Suppressor macrophage treated with lipopolysaccharide for 1 hour (primary cell): ENCODE measurements at places on chromosomes 16 and 17.

DNA sequence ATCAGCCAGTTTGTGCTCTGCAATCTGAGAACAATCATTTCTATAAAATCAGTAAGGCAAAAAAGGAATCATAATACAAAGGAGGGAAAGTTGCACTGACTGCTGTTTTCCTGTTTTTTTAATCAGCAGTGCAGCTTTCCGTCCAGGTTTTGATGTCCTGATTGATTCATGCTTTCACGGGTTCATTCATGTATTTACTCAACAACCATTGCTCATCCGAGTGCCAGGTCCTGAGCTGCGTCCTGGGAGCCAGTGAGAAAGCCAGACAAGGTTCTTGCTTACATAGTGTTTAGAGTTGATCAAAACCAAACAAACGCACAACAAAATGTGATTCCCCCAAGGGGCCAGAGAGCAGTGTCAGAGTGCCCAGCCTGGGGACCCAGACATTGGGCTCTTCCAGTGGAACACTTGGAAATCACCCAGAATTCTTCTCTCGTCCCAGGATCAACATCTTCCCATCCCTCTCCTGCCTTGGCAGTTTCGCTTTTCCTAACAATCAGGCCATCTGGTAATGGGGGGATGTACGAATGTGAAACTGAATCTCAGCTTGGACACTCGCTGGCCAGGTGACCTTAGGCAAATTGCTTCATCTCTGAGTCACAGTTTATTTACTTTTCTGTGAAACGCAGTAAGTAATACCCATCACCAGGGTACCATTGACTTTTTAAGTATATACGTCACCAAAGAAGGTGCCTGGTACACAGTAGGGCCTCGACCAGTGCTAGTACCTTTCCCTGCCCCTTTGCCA is 13.3 kb upstream of the C1QL1 start:
- no peak for DNase-seq

- no peak for DNase-seq
These were observed 2.6 kb upstream of the CHAD start for GRCh38 chr17:50471009-50471905.

- no peak for DNase-seq
These were observed 26.0 kb upstream of the IRX3 start for GRCh38 chr16:54312502-54312991.

DNA sequence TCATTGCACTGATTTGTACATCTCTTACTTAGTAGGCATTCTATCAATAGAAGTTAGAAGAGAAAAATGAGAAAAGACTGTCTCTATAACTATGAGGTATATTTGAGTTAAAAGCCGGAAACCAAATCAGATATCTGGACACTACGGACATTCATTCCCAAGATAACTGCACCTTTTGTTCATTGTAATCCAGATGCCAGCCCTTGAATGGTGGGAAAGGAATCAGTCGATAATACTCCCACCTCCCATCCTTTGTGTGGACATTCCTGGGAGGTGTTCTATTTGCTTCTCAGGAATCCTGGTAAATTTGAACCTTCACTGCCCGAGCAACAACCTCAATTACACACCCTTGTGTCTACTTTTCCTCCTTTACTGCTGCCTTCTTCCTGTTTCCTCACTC is 225.2 kb downstream of the CHD9NB start:
- DNase-seq = no peak

- no peak for DNase-seq
These were observed 121.7 kb downstream of the HIC1 start for GRCh38 chr17:2176499-2177169.

GRCh38 chr17:3974980-3975379 is 10.7 kb upstream of the ATP2A3 start:
- no peak for DNase-seq

DNA sequence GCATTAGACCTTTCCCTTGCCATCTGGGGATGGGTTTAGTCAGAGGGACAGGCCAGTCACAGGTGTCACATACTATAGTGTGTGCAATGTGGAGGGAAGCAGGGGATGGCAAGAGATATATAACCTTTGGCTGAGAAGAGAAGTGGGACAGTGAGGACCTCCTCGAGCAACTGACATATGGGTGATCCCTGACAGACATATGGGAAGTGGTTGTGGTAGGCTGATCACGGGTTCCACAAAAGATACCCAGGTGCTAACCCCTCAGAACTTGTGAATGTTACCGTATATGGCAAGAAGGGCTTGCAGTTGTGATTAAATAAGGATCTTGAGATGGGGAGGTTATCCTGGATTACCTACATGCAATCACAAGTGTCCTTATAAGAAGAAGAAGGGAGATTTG is 188.1 kb upstream of the MPHOSPH6 start:
- DNase-seq = no peak

- DNase-seq = no peak
These were observed 408.6 kb downstream of the HAPSTR1 start for GRCh38 chr16:9499941-9500593.

GRCh38 chr16:23434380-23434779 is 18.6 kb downstream of the COG7 start:
- peak; percentile 72 for DNase-seq

GRCh38 chr16:54116124-54116655 is 170.4 kb downstream of the IRX3 start:
- no peak for DNase-seq

DNA sequence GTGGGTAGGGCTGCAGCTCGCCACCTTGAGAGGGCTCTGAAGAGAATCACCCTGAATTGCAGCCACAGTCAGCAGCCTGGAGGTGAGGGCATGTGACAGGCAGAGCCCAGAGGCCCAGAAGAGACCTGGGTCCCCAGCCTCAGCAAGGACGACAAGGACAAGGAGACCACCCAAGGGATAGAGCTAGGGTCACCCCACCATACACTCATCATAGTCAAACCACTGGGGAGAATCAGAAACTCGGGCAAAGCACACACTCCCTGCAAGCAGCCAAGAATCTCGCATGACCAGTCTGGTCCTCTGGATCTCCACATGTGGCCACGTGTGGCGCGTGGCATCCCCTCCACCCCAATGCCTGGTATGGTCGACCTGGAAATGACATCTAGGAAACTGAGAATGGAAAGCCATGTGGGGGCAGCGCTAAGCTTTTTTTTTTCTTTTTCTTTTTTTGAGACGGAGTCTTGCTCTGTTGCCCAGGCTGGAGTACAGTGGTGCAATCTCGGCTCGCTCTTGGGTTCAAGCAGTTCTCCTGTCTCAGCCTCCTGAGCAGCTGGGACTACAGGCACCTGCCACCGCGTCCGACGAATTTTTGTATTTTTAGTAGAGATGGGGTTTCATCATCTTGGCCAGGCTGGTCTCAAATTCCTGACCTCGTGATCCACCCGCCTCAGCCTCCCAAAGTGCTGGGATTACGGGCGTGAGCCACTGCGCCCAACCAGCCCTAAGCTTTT is 4.6 kb upstream of the SPHK1 start:
- no peak for DNase-seq

DNA sequence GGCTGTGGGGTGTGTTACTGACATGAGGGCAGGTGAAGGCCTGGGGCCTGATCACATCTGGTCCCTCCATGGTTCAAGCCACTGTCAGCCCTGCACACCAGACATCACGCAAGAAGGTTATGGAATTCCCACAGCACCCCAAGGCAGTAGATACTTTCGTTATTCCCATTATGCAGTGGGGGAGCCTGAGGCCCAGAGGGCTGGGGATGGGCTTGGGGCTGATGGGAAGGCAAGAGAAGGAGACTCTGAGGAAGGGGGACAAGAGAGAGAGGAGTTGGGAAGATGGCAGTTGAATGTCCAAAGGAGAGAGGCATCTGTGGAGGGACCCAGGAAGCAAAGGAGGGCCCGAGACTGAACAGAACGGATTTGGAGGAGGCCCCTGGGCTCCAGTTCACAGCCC is 34.7 kb downstream of the TRPV2 start:
- DNase-seq = no peak

GRCh38 chr16:67543036-67543435 is 14.4 kb downstream of the RIPOR1 start:
- DNase-seq = no peak

DNA sequence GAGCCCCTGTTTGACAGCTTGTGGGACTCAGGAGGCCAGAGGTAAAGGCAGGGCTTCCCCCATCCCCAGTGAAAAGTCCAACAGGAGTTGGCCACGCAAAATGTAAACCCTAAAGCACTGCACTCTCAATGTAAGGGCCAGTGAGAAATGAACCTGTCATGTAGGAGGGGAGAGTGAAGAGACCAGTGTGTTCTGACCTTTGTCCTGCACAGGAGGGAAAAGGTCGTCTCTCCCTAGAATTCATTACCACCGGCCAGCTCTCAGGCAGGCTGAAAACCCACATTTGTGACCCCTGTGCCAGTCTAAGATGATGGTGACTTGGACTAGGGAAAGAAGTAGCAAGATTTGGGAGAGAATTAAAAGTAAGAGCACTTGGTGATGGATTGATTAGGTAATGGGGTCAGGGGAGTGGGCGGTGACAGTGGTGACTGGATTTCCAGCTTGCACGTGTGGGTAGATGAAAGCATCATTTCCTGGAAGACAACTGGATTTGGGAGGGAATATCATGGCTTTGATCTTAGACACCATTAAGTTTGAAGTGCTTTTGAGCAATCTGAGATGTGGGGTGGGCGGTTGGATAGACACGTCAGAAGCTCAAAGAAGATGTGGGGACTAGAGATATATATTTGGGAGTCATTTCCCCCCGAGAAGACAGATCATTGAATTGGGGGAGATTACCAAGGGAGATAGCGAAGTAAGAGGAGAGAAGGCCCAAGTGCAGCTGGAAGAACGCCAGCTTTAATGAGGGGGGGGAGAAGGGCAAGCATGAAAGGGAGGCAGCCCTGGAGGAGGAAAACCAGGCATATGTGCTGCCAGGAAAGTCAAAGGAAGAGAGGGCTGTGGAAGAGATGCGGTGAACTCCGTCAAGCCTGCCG is 119.5 kb downstream of the NTN1 start:
- DNase-seq = peak; percentile 7

DNA sequence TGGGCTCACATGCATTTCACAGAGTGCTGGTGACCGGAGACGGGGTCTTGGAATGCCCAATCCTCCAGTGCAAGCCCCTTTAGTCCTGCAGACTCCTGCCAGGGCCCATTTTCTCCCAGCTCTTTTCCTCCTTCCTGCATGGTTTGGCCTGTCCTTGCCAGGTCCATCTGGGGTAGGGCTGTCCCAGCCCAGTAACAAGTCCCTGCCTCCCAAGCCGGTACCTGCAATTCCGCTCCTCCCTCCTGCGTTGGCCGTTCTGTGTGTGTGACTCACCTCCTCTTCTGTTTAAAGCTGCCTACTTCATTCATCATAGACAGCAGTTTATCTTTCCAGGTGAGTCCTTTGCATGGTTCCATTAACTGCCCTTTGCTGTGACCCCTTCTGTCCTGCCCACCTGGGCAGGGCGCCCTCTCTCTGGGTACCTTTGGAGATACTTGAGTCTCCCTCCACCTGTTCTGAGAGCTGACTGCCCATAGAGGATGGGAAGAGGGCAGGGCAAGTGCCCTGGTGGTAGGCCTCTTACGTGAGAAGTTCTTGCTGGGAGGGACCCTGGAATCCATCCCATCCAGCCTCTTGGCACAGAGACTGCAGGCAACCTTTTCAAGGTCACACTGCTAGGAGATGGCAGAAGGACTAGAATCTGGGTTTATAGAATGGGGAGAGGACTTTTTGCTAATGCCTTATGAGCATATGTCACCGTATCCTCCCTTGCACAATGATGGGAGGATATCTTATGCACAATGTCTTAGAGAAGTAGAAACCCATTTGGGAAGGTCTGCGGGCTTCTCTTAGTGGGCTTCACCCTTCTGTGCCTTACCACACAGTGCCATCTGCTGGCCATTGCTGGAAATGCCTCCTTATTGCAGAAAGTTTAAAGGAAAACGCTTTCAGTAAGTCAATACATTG is 29.7 kb upstream of the LGALS9 start:
- peak; percentile 85 for DNase-seq

GRCh38 chr17:82858376-82859126 is 18.7 kb upstream of the ZNF750 start:
- DNase-seq = no peak

- DNase-seq = no peak
These were observed 108.1 kb downstream of the IRX3 start for GRCh38 chr16:54178478-54178976.

DNA sequence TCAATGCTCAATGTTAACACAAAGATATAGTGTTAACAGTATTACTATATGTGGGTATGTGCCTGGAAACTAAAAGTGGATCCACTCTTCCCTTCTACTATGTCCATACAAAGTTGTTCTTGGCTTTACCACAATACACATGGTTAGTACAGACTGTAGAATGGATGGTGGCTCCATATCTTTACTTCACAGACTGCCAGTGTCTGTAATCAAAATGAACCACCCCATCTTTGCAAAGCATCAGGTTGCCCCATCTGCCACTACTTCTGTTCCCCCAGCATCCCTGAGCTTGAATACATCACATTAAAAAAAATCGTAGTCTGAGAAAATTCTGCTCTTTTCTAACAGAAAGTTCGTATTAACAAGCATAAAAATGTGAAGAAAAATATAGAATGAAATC is 30.0 kb downstream of the USP32 start:
- no peak for DNase-seq

DNA sequence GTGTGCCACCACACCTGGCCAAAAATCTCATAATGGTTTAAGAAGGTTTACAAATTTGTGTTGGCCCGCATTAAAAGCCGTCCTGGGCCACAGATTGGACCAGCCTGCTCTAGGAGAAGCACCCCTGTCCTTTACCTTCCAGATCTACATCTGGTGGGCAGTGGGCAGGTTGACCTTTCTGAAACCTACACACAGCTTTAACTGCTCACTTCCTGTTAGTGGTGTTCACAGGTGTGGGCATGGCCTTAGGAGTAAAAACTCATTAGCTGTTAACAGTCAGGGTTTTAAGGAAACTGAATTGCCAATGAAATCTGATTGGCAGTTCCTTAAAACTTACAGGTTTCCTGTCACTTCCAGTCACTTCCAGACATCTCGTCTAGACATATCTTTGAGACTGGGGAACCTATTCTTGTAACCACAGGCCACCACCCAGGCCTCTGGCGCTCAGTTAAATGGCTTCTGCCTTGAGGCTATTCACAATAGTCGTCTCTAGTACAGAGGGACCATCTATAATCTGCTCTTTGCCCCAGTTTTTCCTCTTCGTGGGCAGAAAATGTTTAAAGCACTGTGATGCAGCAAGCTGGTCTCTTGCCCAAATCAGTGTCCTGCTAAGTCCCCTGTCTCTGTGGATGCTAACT is 29.3 kb downstream of the GNGT2 start:
- DNase-seq = no peak

DNA sequence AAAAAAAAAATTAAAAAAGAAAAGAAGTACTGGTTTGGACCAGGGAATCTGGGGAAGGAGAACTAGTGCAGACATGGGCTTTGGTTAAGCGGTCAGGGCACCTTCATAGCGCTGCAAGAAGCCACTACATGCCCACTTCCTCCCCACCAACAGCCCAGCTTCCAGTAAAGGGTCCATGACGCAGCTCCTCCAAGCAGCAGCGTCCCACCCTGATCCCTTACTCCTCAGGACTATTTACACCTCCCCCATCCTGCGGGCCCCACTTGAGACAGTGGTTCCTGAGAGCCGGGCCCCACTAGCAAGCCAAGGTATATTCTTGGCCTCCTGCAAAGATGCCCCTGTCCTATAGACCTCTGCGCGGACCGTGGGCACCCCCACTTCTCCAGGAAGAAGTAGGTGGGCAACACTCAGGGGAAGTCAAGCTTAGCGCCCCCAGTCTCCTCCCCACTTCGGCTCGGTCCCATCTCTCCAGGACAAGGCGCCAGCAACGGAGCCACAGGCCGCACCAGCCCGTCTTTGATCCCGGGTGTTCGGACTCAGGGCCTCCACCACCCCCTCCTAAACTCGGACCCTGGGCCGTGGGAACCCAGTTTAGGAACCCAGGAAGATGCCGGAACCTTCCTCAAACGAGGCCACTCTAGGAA is 913 bp upstream of the PRR14 start:
- DNase-seq = no peak
